ENCODE measurements at places on chromosomes 11 and 22. TPM values are rescaled to one million over a fixed set of nuclear protein-coding genes. Genes with fewer than 3 reads are reported as not detected.
A peak's percentile ranks its signal among the peaks of the same experiment; 100 is the strongest.

The SYT12 gene
- total RNA-seq, result not detected

The ABCG4 gene
- not detected for total RNA-seq

The MUC6 gene
- total RNA-seq, result not detected

- no peak for DNase-seq
Observed at GRCh38 chr11:62399878-62400266, 19.0 kb upstream of the SCGB1A1 start.

GRCh38 chr11:134512571-134513538 is 100.8 kb upstream of the B3GAT1 start:
- DNase-seq, result peak; percentile 12

- no peak for DNase-seq
Observed at GRCh38 chr11:83764643-83765042, 478.5 kb upstream of the CCDC90B start.

GRCh38 chr11:37298173-37298572 is 700.1 kb upstream of the RAG2 start:
- DNase-seq, result no peak

Measured in activated naive CD8-positive, alpha-beta T cell treated with anti-CD3 and anti-CD28 coated beads, Interleukin-2, amount 10 ng/mL, durations not matched to agents 7 days and 5 days (primary cell).